Type B pancreatic cell (in vitro differentiated cells): ENCODE measurements at places on chromosomes 6 and 20.
A peak's percentile ranks its signal among the peaks of the same experiment; 100 is the strongest.

DNA sequence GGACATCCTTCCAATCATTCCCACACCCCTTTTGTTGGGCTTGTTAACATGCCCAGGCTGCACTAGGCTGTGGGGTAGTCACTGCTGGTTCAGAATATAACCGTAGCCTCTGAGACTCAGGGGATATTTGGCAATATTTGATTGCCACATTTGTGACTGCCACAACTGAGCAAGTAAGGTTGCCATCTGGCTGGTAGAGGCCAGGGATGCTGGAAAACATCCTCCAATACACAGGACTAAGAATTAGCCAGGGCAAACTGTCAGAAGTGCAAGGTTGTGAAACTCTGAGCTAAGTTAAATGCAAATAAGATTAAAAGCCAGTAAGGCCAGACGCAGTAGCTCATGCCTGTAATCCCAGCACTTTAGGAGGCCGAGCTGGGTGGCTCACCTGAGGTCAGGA is 112.0 kb downstream of the ZMYND8 start:
- no peak overlapping the region for H3K27ac ChIP-seq
- DNase-seq = no peak
- H3K36me3 ChIP-seq = peaks cover 37% of the 10 kb centered on the region
- no peak overlapping the region for H3K4me3 ChIP-seq

DNA sequence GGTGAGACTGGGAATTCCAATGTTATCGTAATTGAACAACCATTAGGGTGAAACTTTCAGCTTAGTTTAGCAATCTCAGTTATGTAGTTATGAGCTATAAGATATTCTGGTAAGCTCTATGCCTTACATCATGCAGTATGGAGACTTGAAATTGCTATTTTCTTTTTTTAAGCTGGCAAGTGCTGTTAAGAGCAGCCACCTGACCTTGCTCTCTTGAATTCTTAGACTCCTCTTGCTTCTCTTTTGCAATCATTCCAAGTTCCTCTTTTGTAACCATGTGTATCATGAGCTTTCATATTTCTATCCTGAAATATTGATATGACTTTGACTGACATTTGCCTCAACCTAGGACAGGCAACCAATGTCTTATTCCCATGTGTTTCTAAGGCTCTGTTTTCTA is 446.3 kb upstream of the SLC35B3 start:
- H3K36me3 ChIP-seq = no peaks in the 10 kb centered on the region
- H3K27ac ChIP-seq = no peak overlapping the region
- H3K4me1 ChIP-seq = no peaks in the 10 kb centered on the region
- H3K27me3 ChIP-seq = no peaks in the 10 kb centered on the region

GRCh38 chr20:40894237-40894630 is 134.4 kb upstream of the TOP1 start:
- H3K27me3 ChIP-seq = peaks cover 22% of the 10 kb centered on the region
- no peak overlapping the region for H3K27ac ChIP-seq
- no peak overlapping the region for H3K4me3 ChIP-seq
- no peaks in the 10 kb centered on the region for H3K36me3 ChIP-seq
- DNase-seq = no peak

DNA sequence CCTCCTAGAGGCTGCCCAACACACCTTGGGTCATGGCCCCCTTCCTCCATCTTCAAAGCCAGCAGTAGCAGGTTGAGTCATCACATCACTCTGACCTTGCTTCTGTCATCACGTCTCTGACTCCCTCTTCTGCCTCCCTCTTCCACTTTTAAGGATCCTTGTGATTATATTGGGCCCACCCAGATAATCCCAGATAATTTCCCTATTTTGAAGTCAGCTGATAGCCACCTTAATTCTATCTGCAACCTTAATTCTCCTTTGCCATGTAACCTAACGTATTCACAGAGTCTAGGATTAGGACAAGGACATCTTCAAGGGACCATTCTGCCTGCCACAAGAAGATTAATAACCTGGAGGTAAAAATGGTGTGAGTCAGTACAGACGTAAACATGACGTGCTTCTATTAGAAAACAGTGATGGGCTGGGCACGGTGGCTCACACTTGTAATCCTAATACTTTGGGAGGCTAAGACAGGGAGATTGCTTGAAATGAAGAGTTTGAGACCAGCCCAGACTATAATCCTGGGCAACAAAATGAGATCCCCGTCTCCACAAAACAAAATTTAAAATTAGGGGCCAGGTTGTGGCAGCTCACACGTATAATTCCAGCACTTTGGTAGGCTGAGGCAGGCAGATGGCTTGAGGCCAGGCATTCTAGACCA is 3.3 kb downstream of the ZSWIM3 start:
- DNase-seq = no peak
- peaks cover 4% of the 10 kb centered on the region for H3K36me3 ChIP-seq
- peak overlapping the region; percentile 7 for H3K27ac ChIP-seq

DNA sequence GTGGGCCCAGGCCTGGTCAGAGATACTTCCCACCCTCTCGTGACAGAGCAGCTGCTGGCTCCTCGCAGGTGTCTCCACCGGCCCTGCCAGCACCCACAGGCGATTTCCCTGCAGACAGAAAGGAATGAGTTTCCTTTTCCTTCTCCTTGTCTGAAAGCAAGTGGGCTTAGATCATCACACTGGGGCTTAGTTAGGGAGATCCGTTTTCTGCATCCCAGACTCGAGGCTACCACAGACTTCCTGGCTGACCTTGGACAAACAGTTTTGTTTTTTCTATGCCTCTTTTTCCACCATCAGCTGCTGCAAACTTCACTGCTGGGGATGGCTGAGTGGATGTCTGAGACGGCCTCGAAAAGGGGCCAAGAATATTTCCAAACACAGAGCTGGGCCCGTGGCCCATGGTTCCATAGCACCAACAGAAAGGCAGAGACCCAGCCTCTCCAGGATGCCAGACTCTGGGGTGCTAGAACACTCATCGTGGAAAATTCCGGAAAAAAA is 86.5 kb downstream of the BANF2 start:
- H3K27ac ChIP-seq = no peak overlapping the region
- no peaks in the 10 kb centered on the region for H3K36me3 ChIP-seq
- H3K4me3 ChIP-seq = no peak overlapping the region
- peaks cover 6% of the 10 kb centered on the region for H3K4me1 ChIP-seq

- H3K27me3 ChIP-seq = no peaks in the 10 kb centered on the region
- peaks cover 2% of the 10 kb centered on the region for H3K36me3 ChIP-seq
- no peaks in the 10 kb centered on the region for H3K4me1 ChIP-seq
- DNase-seq = no peak
Measured at GRCh38 chr20:12293900-12294299, 376.2 kb downstream of the BTBD3 start.
